ENCODE measurements at places on chromosomes 11 and 22.

- DNase-seq, result no peak
These were observed 2.6 kb upstream of the B3GNT6 start for GRCh38 chr11:77031599-77031998.

DNA sequence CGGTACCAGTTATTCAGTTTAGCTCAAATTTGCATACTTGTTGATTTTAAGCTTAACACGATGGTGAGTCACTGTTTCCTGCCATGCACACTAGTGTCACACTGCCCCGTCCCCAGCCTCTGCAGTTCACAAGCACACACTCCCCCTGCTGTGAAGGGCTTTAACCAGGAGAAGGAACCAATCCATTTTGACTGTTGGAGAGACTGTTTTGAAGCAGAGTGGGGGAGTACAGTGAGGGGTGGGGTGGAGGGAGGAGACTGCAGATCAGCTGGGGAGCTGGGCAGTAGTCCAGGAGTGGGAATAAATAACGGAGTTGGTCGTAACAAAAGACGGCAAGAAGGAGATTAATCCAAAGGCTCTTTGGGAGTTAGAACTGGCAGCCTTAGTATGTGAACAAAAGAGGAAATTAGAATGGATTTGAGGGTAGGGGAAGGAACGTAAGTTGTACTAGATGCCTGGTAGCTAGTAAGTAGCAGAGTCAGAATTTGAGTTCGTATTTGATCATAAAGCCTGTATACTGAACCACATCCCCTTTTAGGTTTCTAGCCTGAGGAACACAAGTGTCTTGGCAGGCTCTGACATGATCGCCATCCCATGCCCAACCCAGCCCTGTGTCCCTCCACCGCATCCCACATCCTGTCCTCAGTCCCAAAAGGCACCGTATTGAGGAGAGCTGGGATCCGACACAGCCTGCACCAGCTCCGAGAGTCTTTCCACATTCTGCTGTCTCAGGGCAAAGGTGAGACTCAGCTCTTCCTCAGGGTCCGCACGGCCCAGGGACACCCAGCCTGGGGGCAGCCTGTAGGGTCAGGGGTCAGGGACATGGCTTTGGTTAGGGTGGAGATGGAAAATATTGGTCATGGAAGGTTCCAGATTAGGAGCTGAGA, 862 bp downstream of the TPP1 start:
- peak; percentile 80 for DNase-seq

- no peak for DNase-seq
These were observed 23.4 kb downstream of the KIAA1671 start for GRCh38 chr22:24975813-24976341.

DNA sequence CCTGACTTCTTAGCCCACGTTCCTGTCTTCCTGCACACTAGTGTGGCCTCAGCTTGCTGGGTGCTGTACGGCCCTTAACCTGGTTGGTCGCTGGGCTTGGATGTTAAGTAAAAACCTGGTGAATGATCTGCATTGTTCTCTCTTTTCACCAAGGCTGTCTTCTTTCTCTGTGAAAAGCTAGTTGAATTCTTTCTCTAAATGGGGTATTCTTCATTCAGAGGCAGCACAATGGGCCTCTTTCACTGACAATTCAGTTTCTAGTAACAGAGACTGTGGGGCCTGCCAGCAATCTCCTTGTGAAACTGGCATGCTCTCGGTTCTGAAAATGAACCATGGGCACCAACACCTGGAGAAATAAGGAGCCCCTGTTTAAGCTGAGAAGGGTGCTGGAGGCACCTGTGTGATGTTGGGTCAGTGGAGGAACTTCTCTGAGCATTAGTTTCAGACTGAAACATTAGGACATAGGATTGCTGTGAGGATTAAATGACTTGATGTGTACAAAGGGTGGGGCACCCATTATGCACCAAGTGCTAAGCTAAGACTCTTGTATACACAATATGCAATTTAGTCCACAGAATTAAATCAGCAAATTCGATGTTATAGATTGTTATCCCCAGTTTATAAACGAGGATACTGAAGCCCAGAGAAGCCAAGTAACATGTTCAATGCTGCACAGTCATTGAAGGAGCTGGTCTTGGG, 33.1 kb upstream of the ELF5 start:
- no peak for DNase-seq

DNA sequence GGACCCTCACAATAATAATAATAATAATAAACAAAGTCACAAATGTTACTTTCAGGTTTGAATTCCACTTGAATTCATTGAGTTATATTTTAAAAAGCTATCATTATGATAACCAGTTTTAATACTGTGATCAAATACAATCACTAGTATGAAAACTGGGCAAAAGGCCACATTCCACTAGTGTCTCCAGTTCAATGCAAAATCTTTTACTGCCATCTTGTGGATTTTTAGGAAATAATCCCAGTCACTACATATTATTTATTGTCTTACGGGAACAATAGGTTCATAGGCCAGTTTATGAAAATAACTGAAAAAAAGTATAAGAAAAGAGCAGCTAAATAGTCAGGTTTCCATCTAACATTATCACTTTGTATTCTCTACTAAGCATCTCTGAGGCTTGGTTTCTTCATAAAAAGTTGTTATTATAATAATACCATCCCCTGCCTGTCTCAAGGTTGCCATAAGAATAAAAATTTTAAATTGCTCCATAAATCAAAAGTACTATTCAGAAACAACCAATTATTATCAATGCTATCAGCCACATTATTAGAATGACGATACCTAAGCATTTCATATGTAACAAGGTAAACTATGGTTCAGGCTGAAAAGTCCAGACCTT, 533.9 kb upstream of the CCDC90B start:
- DNase-seq, result peak; percentile 32

GRCh38 chr11:134346101-134346975, 14.6 kb downstream of the GLB1L2 start:
- DNase-seq, result no peak

GRCh38 chr11:86940122-86940777, 14.9 kb downstream of the FZD4 start:
- DNase-seq, result peak; percentile 71

- DNase-seq, result no peak
These were observed 5.9 kb downstream of the SPI1 start for GRCh38 chr11:47372422-47372821.

DNA sequence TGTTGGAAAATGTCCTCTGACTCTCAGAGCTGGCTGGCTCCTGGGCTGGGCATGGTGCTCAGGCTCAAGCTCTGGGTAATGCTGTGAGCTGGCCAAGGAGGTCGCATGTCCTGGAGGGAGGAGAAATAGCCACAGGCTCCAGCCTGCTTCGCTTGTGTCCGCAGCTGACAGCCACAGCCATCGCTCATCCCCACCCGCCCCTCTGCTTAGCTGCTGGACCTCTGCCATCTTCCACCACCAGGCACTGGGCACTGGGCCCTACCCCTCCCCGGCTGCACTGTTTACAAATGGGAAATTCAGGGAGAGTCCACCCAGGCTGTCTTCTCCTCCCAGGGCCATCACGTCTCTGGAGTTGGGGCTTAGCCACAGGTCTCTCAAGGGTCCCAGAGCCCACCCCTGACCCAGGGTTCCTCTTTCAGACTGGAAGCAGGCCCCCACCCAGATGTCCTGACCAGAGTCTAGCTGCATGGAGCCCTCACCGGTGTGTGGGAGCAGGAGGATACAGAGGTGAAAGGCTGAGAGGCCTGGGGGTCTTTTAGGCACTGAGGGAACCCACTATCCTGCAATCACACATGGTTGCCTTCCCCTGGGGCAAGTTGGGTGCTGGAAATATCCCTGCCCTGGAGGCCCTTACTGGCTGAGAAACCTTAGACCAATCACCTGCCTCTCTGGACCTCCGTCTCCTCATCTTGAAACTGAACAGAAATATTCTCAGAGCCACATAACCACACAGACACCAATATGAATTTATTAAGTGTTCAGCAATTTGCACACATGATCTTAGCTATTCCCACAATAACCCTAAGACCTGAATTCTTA, 62.7 kb downstream of the CD82 start:
- no peak for DNase-seq

GRCh38 chr11:13368041-13368446, 90.5 kb downstream of the BMAL1 start:
- peak; percentile 35 for DNase-seq

DNA sequence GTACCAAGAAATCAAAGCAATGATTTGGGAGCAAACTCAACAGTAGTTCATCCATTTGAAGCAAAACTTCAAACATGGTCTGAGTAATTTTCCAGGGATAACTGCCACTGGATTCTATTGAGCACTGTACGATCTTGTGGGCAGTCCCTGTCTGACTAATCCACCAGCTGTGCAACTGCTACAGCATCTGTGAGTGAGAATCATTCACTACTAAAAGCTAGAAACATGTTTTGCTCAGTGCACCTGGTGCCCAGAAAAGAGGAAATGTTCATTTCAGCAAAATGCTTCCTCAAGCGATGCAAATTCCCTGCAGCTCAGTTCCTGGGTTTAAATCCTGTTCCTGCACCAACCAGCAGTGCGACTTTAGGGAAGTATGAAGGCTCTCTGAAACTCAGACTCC, 1077.9 kb downstream of the DLG2 start:
- no peak for DNase-seq

DNA sequence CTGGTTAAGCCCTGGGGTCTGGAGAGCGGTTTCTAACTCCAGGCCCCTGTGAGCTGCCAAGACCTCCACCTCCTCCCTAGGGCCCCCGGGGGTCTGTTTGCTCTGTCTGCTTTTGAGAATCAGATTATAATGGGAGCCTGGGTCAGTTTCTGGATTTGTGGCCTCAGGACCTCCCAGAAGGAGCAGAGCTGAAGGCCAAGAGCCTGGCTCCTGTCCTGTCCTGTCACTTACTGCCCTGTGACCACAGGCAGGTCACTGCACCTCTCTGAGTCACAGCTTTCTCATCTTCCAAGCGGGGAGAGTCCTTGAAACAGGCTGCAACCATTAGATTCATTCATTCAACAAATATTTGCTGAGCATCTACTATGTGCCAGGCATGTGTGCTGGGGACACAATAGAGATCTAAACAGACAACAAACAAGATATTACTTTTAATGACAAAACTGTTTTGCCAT, 87.3 kb upstream of the FGF3 start:
- no peak for DNase-seq

- DNase-seq, result no peak
These were observed 205.3 kb downstream of the MN1 start for GRCh38 chr22:27596133-27596870.

DNA sequence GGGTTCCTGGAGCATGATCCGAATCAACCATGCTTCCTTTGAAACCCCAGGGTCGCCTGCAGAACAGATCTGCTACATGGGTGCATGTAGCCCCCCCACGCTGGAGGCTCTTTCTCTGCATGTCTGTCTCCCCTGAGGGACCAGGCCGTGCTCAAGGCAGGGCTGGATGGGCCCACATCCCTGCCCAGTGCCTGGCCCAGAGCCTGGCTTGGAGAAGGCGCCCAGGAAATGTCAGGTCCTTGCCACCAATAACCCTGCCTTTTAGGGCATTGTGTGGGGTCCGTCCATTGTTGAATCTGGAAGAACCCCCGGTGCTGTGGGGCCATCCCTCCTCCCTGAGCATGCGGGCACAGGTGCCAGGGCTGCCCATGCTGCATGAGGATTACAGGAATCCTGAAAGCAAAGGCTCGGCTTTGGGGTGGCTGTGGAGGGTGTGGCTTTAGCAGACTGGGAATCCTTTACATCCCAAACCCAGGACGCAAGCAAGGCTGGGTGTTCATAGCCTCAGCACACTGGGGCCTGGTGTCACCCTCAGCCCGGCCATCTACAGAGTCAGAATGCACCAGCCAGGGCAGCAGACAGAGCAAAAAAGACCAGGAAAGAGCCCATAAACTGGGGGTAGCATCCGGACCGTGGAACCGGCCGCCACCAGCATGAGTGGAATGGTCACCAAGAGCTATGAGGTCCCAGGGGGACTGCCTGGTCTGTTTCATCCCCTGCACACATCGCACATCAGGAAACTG, 48.2 kb downstream of the RTL6 start:
- DNase-seq, result no peak

DNA sequence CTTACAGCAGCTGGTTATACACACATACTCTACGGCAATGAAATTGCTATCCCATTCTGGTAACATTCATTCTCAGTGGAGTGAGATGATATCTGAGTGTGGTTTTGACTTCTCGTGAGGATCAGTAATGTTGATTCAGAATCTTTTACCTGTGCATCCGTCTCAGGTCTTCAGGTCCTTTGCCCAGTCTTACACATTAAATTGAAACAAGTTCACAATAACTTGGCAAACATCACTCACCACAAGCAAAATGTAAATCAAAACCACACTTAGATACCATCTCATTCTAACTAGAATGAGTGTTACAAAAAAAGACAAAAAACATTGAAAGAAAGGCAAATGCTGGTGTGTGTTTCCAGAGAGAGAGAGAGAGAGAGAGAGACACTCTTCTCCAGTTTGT, 14.0 kb downstream of the RGL4 start:
- DNase-seq, result no peak

DNA sequence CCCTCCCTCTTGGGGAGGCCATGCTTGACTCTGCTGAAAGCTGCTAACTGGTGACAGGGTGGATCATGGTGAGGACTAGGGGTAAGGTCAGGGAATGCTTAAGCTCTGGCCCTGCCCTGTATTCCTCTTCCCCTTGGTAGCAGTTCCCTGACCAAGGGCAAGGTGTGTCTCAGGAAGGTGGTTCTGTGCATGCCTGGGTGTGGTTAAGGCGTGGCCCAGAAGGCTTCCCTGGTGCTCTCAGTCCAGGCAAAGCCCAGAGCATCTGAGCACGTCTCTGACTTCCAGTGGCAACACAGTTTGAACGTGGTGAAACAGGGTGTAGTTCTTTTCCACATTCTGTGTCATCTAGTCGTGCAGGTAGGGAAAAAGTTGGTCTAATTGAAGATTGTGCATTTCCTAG, 53.1 kb upstream of the HORMAD2 start:
- DNase-seq, result no peak

Measured in brain microvascular endothelial cell (primary cell).